ENCODE measurements at places on chromosomes 2 and 18.

DNA sequence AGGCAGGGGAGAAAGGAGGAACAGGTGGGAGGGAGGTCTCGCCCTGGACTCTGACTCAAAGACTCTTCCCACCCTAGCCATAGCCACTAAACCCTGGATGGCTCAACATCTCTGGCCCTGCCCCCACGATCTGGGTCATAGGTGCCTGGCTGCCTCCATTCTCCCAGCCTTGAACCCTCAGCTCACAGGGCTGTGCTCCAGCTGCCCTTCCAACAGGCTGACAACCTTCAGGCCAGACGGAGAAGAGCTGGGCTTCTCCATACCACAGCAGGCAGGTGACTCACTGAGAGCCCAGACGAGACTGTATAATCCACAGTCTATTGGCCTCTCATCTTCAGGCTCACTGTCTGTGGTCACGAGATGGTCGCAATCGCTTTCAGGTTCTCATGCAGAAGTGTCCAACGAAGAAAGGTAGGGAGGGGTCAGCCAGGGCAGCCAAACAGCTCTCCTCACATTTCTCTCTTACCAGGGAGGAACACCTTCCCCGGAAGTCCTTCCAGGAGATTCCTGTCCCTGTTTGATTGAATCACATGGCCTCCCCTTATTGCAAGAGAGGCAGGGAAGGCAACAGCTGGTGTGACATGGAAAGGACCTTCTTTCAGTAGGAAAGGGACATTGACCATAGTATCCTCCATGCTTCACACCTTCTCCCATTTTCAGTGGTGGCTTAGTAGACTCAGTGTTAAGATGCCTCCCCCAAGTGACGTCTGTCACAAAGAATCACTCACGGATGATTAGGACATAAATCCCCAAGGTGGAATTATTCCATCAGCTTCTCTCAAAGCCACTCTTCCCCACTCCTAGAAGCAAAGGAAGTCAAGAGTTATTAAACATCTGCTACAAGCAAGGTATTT lies 100.1 kb downstream of the MRO start:
- DNase-seq = no peak

DNA sequence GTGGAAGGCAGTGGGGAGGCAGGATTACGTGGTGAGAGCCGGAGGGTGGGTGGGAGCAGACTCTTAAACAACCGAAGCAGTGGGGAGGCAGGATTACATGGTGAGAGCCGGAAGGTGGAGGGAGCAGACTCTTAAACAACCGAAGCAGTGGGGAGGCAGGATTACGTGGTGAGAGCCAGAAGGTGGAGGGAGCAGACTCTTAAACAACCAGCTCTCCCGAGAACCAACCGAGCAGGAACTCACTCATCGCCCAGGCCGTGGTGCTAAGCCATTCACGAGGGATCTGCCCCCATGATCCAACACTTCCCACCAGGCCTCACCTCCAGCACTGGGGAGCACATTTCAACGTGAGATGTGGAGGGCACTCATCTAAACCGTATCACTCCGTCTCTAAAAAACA lies 87.7 kb downstream of the RTP5 start:
- DNase-seq = no peak

GRCh38 chr2:230767862-230768388 lies 55.3 kb downstream of the CAB39 start:
- no peak for DNase-seq

DNA sequence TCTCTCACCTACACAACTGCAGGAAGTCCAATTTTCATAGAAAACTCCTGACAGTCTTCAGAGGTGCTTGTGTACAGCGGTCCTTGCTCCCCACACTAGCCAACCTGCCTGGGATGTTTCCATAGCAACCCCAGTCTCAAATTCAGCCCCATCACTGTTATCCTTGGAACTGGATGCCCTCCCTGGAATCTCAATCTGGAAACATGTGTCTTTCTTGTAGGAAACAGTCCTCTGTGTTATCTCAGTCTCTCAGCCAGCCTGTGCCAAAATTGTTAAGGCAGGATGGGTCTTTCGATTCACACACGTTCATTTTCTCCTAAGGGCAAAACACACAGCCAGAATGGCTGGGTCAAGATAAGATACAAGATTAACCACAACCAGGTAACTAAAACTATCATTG lies 295.5 kb upstream of the RND3 start:
- no peak for DNase-seq

- no peak for DNase-seq
These were observed 38.7 kb upstream of the UXS1 start for GRCh38 chr2:106232638-106233349.

- no peak for DNase-seq
These were observed 616.6 kb upstream of the FSHR start for GRCh38 chr2:49770919-49771318.

GRCh38 chr2:19225931-19226330 lies 132.5 kb downstream of the OSR1 start:
- DNase-seq = no peak

DNA sequence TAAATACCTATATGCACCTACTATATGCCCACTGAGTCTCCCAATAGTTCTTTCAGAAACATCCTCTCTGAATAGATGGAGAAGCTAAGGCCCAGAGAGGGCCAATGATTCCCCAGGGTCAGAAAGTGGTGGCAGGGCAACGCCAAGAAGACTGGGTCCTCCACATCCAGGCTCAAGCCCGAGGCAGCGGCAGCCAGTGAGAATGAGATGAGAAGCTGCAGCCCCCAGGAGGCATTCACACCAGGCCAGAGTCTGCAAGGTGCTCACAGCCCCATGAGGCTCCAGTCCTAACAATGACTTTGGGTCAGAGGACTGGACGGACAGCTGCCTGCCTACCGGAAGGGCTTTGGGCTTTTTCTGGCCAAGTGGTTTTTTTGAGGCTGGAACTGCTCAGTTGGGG lies 3.5 kb downstream of the TEX261 start:
- peak; percentile 9 for DNase-seq

- DNase-seq = no peak
These were observed 107.9 kb upstream of the NDUFV2 start for GRCh38 chr18:8994603-8995002.

DNA sequence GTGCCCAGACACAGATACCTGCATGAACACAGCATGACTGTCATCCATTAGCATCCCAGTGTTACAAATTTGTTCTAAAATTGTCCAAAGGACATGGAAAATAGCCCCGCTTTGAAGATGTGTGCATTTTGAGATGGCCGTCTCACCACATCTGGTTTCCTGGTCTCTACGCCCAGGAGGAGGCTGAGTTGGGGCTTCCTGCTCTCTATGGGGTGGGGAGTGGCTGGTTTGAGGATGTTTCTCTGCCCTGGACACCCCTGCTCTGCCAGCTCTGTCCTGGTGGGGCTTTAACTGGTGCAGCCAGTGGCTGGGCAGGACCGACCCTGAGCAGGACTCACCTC lies 74.6 kb upstream of the SMAD7 start:
- DNase-seq = no peak

DNA sequence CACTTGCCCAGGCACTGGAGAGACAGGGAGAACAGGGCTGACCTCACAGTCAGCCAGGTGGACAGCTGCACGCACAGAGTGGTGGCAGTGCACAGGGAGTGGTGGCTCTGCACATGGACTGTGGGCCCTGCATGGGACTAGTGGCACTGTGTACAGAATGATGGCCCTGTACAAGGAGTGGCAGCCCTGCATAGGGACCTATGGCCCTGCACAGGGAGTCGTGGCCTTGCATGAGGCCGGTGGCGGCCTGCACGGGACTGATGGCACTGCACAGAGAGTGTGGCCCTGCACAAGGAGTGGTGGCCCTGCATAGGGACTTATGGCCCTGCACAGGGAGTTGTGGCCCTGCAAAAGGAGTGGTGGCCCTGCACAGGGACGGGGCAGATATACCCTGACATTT lies 19.1 kb upstream of the STEAP3 start:
- no peak for DNase-seq

GRCh38 chr18:688323-688722 lies 24.1 kb downstream of the ENOSF1 start:
- DNase-seq = no peak

DNA sequence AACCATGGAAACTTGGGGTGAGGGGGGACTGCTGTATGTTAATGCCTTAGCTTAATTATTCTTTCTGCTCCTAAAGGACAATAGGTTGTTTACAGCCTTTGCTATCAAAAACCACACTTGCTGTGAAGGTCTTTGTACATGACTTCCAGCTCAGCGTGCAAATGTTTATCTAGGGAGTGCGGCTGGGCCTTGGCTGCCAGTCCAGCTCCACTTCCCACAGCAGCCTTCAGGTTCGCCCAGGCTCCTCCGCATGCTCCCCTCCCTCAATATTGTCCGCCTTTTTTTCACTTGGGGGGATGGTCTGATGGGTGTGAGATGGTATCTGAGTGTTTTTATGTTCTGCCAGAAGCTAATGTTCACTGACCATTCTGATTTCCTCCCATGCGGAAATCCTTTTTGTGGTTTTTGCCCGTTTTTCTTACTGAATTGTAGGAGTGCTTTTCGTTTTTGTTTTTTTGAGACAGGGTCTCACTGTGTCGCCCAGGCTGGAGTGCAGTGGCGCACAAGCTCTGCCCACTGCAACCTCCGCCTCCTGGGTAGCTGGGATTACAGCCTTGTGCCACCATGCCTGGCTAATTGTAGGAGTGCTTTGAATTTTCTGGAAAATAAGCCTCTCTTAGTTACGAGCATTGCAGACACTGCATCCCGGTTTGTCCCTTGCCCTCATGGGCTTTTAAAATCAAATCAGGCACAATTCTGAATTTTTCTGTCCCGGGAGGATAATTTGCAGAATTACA lies 28.8 kb downstream of the SH3BP4 start:
- DNase-seq = no peak

- no peak for DNase-seq
These were observed 45.2 kb downstream of the ADNP2 start for GRCh38 chr18:80154293-80154692.

GRCh38 chr2:25397777-25398176 lies 56.1 kb upstream of the DNMT3A start:
- DNase-seq = no peak

GRCh38 chr2:17375262-17375661 lies 143.0 kb downstream of the RAD51AP2 start:
- no peak for DNase-seq
